Activated CD4-positive, alpha-beta memory T cell treated with anti-CD3 and anti-CD28 coated beads for 36 hours (primary cell): ENCODE measurements at places on chromosomes 12 and 14. TPM values are rescaled to one million over a fixed set of nuclear protein-coding genes. Genes with fewer than 3 reads are reported as not detected.

Gene OLR1
- not detected for total RNA-seq

Gene ANKRD9
- 17.5 TPM for total RNA-seq

- no peak for DNase-seq
These were observed 89.4 kb downstream of the ATP23 start for GRCh38 chr12:58030566-58031279.

- no peak for DNase-seq
These were observed 11.7 kb downstream of the ITGA5 start for GRCh38 chr12:54407183-54407905.

DNA sequence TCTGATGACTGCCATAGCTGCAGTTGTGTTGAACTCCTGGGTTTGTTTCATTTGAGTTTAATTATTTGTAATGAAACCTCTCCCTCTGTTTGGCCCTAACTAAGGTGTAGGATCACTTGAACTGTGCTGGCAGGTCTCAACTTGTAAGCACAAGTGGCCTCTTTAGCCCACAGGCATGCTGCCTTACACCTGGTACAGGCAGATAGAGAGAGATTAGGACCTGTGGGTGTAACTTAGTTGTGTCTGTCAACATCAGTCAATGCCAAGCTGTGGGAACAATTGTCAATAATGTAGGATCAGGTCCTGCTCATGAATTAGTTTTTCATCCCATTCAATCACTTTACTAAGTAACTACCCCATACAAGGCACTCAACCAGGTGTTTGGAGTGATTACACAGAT lies 263.0 kb upstream of the G2E3 start:
- no peak for DNase-seq

Gene CBLN3
- 8.6 TPM for total RNA-seq

GRCh38 chr14:68919129-68919927 lies 59.8 kb downstream of the ACTN1 start:
- DNase-seq, result no peak

Gene IAPP
- not detected for total RNA-seq

DNA sequence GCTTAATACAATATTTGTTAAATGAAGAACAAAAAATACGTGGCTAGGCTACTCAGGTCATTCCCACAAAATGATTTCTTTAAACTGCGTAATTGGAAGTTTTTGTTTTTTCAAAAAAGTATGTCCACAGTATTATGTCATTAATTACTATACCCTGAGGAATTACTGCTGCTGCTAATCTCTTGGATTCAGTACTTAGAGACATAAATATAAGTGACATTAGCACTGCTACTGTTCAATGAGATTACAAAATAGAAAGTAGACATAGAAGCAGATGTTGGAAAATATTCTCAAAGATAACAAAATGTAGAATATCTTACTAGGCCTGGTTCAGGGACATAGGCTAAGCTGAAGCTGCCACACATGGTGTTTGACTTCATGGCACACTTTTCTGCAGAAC lies 36.3 kb downstream of the HMGA2 start:
- no peak for DNase-seq

Gene ATG101
- total RNA-seq, result 35.7 TPM

GRCh38 chr12:69059465-69060457 lies 126.8 kb upstream of the CPM start:
- DNase-seq, result peak; percentile 35

Gene ASPG
- total RNA-seq, result not detected

- DNase-seq, result no peak
These were observed 69.4 kb downstream of the FGD6 start for GRCh38 chr12:95147866-95148265.

GRCh38 chr14:104423701-104424405 lies 155.7 kb upstream of the C14orf180 start:
- peak; percentile 5 for DNase-seq

Gene POTEM
- total RNA-seq, result not detected

DNA sequence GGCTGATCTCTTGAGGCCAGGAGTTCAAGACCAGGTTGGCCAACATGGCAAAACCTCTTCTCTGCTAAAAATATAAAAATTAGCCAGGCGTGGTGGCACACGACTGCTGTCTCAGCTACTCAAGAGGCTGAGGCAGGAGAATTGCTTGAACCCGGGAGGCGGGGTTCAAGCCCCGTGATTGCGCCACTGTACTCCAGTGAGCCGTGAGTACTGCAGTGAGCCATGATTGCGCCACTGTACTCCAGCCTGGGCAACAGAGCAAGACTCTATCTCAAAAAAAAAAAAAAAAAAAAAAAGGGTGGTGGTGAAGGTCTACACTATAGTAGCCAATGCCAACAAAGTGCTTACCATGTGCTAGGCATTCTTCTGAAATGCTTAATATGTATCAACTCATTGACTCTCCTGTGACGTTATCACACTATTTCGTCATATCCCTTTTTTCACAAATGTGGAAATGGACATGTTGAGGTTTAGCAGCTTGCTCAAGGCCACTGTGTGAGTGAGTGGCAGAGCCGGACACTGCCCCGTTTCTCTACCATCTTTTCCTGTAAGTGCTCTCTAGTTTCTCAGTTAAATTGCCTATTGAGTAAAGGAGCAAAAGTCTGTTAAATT lies 59.6 kb downstream of the GNS start:
- no peak for DNase-seq

Gene VRK1
- total RNA-seq, result 77.4 TPM

Gene REC8
- total RNA-seq, result 27.9 TPM
